ENCODE measurements at places on chromosomes 6 and 20. TPM values are rescaled to one million over a fixed set of nuclear protein-coding genes. Genes with fewer than 3 reads are reported as not detected.

The HLA-DPA1 gene
- 61.0 TPM for total RNA-seq

The FAM217A gene
- not detected for total RNA-seq

The TINAG gene
- total RNA-seq: not detected

The PXDC1 gene
- total RNA-seq: 0.57 TPM

The SAMD3 gene
- 3.1 TPM for total RNA-seq

The PNLDC1 gene
- total RNA-seq: 0.78 TPM

The BAG2 gene
- 13.1 TPM for total RNA-seq

The IFNGR1 gene
- 12.6 TPM for total RNA-seq

The RING1 gene
- total RNA-seq: 53.4 TPM

The TSPO2 gene
- not detected for total RNA-seq

The CCM2L gene
- not detected for total RNA-seq

The FAM83B gene
- not detected for total RNA-seq

The CEP85L gene
- 51.4 TPM for total RNA-seq

The VGLL2 gene
- not detected for total RNA-seq

The EFCAB8 gene
- total RNA-seq: 0.39 TPM

The CAP2 gene
- not detected for total RNA-seq

The TSBP1 gene
- not detected for total RNA-seq

The WFDC12 gene
- not detected for total RNA-seq
